ENCODE measurements at places on chromosomes 2 and 18.

DNA sequence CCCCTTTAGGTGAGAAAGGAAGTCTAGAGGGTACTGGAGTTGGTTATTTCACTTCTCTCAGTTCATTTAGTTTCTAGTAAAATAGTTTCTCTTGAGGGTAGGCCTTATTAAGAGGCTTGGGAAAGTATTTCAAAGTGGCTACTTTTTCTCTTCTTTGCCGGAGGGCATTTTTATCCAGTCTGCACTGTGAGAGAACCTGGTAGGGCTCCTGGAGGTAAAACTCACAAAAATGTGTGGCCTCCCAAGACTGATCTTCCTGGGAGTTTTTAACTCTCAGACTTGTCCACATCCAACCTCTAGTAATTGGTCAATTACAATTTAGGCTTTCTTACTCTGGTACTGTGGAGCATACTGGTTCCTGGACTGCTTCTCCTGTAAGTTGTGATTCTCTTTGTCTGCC is 28.0 kb downstream of the EHBP1 start:
- no peak for DNase-seq

DNA sequence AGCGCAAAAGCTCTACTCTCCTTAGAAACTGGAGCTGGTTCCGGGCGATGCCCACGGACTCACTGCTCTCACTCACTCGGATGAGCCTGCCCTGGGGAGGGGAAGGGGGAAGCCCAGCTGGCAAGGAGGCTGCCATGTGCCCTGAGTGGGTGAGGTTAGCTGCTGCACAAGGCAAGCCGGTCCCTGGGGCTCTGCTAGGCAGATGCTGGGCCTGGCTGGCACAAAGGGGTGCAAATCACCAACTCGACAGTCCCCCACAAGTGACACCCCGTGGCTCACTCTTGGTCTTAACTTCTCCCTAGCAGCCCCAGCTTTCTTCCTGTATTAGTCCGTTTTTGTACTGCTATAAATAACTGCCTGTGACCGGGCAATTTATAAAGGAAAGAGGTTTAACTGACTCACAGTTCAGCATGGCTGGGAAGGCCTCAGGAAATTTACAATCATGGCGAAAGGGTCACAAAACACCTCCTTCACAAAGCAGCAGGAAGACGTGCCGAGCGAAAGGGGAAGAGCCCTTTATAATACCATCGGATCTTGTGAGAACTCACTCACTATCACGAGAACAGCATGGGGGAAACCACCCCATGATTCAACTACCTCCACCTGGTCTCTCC is 33.2 kb downstream of the ADCY3 start:
- no peak for DNase-seq

DNA sequence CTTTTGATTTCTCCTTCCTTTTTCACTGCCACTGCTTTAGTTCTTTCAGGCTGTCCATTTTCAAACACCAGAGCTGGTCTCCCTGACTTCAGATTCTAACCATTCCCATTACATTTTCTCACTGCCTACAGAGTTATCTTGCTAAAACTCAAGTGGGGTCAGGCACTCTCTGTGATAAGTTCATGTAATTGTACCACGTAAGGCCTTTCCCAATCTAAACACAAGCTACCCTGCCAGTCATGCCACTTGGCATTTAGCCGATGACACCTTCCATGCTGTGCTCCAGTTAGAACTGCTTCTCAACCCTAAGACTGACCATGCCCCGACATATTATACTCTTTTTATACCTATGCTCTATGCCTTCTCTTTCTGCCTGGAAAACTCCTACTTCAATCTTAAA is 592.4 kb downstream of the DPP10 start:
- DNase-seq = no peak

GRCh38 chr18:64717026-64717425 is 568.1 kb upstream of the LINC00305 start:
- DNase-seq = no peak

- DNase-seq = no peak
Observed at GRCh38 chr2:199543606-199544172, 86.0 kb upstream of the SATB2 start.

DNA sequence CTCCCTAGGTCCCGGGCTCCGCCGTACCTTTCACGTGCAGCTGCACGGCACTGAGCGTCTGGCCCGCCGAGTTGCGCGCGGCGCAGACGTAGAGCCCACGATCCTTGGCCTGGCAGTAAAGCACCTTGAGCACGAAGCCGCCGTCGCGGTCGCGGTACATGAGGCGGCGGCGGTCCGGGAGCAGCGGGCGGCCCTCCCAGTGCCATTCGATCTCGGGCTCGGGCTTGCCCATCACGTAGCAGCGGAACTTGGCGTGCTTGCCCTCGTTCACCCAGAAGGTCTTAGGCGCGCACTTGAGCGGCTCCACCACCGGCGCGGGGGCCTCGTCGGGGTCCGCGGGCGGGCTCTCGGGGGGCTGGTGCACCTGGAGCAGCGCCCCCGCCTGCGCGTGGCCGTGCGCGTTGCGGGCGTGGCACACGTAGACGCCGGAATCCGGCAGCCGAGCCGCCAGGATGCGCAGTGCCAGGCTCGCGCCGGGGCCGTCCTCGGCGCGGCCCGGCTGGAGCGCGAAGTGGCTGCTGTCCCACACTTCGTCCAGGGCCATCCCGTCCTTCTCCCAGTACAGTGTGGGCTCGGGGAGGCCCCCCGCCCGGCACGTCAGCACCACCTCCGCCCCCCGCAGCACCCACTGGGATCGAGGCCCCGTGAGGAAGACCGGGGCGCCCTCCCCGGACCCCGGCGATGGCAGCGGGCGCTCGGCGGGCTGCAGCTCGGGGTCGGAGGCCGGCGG is 980 bp downstream of the OBSL1 start:
- DNase-seq = no peak

DNA sequence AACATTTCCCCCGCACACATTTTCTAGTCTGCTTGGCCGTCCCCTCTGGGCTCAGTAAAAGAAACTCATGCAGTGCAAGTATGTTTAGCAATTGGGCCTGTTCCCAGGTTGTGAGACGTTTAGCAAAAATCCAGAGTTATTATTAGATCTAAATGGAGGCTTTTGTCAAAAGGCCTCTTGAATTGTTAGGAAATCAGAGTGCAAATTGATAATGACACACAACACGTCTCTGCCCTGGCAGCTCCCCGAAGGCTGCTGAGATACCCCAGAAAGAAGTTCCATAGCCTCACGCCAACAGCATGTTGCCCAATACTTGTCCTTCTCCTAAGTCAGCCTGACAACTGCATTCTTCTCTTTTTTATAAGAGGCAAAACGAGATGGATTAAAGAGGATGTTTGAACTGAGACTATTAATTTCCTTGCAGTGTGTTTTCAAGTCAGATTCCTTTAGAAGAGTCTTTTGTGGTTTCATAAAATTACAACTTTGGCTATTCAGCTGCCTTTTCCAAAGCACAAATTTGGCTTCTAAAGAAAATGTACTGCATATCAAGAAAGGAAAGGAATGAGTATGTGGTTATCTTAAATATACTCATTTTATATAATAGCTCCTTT is 202.2 kb downstream of the TRIB2 start:
- DNase-seq = no peak

- no peak for DNase-seq
Observed at GRCh38 chr2:138779781-138780445, at the start of gene NXPH2. Gene NXPH2, minus strand, starts transcription at chr2:138780390. Its CDS starts 149 bp downstream, at chr2:138780241.

GRCh38 chr2:234853729-234854128 is 98.1 kb upstream of the SH3BP4 start:
- no peak for DNase-seq

DNA sequence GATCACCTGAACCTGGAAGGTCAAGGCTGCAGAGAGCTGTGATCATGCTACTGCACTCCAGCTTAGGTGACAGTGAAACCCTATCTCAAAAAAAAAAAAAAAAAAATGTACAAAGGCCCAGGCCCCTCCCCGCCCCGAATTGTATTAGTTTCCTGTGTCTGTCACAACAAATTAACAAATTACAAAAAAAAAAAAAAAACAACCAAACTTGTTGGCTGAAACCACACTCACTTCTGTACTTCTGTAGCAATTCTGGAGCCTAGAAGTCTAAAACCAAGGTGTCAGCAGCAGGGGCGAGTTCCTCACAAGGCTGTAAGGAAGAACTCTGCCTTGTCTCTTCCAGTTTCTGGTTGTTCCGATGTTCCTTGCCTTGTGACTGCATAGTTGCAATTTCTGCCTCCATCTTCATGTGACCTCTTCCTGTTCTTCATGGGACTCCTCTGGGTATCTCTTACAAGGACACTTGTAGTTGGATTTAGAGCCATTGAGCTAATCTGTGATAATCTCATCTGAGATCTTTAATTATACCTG is 100.8 kb upstream of the ZSWIM2 start:
- DNase-seq = no peak

GRCh38 chr2:62178741-62179271 is 17.1 kb upstream of the B3GNT2 start:
- no peak for DNase-seq

GRCh38 chr2:231167745-231168459 is 30.5 kb upstream of the ARMC9 start:
- DNase-seq = no peak

GRCh38 chr2:64367444-64368232 is 86.3 kb upstream of the LGALSL start:
- no peak for DNase-seq
